Kidney tubule cell (primary cell): ENCODE measurements at places on chromosomes 7 and 10.

GRCh38 chr10:35225204-35225603 lies 98.6 kb downstream of the CREM start:
- no peak for DNase-seq

- no peak for DNase-seq
Observed at GRCh38 chr7:149071641-149072437, 18.7 kb downstream of the ZNF786 start.

DNA sequence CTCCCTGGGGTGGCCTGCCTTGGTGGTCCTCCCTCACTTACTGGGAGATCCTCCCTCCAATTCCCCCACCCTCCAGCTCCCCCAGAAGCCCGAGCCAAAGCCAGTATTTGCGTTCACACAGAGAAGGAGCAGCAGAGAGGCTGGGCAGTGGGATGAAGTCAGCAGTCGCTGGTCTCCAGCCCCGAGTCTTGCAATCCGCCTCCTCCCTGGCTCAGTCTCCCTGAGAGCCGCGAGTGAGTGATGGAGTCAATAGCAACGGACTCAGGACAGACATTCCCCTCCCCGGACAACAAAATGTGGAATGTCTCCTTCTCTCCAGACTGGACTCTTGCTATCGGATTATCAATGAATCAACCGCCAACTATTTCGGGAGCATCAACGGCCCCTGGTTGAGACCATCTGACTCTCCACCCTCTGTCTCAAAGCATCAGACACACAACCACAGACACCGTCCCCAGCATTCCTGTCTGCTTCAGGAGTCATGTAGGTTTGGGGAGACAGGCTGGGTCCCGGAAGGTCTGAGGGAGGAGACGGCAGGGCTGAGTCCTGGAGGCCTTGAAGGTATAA lies 178.4 kb downstream of the SH3PXD2A start:
- DNase-seq, result no peak

DNA sequence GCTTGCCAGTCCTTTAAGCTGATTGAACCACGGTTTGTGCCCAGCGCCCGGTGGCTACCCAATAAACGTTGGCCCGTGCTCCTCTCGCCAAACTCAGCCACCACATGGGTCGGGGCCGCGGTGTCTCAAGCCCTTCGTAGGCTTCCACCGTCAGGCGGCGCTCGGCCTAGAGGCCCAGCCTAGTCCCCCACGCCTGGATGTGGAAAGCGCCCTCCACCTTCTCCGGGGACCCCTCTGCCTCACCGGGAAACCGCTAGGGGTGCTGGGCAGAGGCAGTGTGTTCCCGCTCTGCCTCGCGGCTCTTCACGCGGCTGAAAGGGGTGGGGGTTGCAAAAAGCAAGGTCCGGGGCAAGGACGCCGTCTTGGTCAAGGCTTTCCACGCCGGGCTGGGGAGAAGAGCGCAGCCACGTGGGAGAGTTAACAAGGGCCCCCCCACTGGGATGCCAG lies 29.8 kb downstream of the LEP start:
- DNase-seq, result no peak

DNA sequence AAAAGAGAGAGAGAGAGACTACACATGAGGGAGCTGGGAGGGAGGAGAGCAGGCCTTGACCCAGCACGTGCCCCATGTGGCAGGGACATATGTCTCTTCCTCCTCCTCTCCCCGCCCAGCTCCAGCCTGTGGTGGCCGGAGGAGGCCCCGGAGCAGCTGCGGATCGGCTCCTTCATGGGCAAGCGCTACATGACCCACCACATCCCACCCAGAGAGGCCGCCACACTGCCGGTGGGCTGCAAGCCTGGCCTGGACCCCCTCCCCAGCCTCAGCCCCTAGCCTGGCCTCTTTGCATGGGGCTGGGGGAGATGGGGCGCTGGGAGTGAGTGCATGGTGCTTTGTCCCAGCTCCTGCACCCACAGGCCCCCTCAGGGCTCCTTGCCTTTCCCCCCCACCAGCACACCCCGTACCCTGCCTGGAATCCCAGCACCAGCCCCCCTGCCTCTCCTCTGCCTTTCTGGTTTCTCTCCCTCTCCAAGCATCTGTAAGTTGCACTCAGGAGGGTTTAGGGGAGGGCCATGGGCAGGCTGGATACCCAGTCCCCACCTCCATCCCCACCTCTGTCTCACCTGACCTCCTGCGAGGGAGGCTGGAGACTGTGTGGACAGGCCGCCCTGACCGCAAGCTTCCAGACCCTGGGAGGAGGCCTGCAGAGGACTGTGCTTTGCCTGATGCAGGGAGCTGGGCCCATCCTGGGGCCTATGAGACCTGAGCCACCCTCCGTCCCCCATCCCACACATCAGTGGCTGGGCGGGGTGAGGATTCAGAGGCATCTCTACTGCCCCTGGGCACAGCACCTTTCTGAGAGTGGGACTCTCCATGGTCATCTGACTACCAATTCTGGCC lies 4.8 kb downstream of the UPK3B start:
- DNase-seq, result peak; percentile 0

DNA sequence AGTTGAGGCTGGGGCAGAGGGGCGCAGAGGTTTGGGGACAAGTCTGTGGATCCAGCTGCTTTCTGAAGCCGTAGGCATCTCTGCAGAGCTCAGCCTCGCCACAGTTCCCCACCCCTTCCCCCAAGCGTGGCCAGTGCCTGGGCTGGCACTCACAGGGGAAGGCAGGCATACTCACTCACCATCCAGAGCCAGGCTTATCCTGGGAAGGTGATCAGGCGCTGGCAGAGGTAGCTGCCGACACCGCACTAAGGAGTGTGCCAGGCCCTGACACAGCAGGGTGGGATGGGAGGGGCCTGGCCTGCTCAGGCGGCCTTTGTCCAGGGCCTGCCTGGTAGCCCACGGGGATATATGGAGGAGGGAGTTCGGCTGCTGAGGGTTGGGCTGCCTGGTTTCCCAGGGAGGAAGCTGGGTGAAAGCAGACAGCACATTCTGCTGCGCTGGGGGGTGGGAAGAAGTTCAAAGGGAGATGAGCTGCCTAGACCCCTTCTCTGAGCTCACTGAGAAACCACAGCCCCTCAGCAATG lies 15.9 kb downstream of the VSIR start:
- DNase-seq, result peak; percentile 49

GRCh38 chr7:85102813-85103350 lies 84.0 kb downstream of the SEMA3D start:
- DNase-seq, result no peak
